PC-3 (cell line): ENCODE measurements at places on chromosomes 12 and 14.

GRCh38 chr14:34099635-34100034 is 148.8 kb upstream of the EGLN3 start:
- no peak for DNase-seq

- DNase-seq = peak; percentile 46
Observed at GRCh38 chr14:92780444-92781232, 13.5 kb upstream of the GOLGA5 start.

DNA sequence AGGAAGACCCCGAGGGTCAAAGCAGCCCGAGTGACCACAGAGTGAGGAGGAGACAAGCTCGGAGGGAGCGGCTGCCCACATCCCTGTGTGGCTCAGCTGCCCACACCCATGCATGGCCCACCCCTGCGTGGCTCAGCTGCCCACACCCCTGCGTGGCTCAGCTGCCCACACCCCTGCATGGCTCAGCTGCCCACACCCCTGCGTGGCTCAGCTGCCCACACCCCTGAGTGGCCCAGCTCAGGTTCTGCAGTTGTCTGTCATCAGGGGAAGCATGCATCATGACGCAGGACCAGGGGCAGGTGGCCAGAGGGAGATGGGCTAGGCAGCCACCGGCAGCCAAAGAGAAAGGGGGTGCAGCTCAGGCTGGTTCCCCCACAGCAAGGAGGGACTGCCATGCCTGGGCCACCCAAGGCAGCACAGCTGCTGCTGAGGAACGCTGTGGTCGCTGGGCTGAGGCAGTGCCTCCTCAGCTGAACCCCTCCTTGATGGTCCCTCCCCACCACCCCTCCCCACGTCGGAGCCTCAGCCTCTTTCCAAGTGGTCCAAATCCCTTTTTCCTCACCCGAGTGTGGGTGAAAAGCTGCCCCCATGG is 33.3 kb upstream of the NUDT14 start:
- no peak for DNase-seq

DNA sequence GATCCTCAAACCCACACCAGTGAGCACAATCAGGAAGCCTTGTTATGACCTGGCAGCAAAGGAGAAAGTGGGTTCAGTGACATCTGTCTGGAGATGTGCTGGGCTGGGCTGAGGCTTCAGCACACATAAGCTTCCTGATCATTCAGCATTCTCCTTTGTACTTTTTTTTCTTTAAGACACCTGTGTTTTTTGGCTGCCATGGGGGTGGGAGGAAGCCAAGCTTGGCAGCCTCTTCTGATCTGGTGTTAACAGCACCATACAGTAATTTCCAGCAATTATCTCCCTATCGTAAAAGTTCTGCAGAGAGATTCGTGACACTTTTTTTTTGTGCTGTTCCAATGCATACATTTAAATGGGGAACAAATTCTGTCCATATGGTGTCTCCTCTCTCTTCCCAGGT is 38.9 kb upstream of the RASSF3 start:
- DNase-seq = no peak

GRCh38 chr14:56211084-56211483 is 92.9 kb downstream of the PELI2 start:
- DNase-seq = no peak

DNA sequence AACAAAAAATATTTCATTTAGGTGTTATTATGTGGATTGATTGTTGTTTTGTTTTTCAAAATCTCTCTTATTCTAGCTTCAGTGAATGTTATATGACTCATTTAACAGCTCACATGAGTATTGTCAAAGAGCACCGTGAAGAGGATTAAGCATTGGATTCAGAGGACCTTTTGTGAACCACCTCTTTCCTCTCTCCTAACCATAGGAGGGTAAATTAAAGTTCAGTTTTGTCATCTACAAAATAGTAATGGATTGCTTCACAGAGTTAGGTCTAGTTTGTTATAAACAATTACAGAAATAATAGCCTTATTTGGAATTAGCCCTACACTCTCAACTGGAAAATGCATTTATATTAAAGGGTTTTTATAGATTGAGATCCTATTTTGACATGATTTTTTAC is 962 bp upstream of the KERA start:
- DNase-seq = no peak

DNA sequence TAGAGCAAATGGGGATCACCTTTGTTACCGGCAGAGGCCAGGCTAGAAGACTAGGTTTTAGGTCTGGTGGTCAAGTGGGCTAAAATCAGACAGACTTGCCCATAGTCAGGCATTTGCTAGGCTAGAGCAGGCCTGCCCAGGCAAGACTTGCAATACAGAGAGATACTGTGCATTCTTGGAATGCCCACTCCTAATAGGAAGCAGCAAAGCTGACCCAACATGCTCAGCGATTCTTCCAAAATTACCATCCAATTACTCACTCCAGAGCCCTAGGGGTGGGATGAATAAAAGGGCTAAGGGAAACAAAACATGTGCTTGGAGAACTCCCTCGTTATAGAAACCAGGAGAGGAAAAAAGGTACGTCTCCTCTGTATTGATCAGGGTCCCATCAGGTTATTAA is 187.8 kb upstream of the AMIGO2 start:
- DNase-seq = peak; percentile 46

DNA sequence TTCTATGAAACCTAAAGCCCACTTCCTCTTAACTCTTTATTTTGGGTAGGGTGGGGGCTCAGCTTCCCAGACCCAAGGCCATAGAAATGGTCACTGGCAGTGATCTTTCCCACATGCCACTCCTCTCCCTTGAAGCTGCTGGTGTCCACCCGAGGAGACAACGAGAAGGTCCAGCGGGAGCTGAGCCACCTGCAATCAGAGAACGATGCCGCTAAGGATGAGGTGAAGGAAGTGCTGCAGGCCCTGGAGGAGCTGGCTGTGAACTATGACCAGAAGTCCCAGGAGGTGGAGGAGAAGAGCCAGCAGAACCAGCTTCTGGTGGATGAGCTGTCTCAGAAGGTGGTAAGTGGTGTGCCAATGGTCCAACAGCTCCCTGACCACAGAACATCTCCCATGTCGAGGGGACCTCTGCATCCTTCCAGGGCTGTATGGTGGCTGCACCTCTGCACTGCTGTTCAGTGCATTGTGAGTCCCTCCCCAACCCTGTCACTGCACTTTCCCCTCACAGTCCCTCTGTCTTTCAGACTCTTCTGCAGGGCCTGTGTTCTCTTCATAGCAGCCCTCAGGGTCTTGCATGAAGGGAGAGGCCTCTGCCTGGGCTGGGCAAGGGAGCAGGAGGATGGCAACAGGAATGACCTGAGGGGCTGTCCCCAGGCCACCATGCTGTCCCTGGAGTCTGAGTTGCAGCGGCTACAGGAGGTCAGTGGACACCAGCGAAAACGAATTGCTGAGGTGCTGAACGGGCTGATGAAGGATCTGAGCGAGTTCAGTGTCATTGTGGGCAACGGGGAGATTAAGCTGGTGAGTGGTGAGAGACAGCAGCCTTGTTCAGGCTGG is 18.8 kb upstream of the PIP4K2C start:
- DNase-seq = no peak

- no peak for DNase-seq
Observed at GRCh38 chr12:75831402-75831801, 200.2 kb downstream of the PHLDA1 start.

- DNase-seq = no peak
Observed at GRCh38 chr14:71348394-71348793, 441.1 kb downstream of the PCNX1 start.

GRCh38 chr12:67077617-67078016 is 191.5 kb upstream of the CAND1 start:
- peak; percentile 88 for DNase-seq

DNA sequence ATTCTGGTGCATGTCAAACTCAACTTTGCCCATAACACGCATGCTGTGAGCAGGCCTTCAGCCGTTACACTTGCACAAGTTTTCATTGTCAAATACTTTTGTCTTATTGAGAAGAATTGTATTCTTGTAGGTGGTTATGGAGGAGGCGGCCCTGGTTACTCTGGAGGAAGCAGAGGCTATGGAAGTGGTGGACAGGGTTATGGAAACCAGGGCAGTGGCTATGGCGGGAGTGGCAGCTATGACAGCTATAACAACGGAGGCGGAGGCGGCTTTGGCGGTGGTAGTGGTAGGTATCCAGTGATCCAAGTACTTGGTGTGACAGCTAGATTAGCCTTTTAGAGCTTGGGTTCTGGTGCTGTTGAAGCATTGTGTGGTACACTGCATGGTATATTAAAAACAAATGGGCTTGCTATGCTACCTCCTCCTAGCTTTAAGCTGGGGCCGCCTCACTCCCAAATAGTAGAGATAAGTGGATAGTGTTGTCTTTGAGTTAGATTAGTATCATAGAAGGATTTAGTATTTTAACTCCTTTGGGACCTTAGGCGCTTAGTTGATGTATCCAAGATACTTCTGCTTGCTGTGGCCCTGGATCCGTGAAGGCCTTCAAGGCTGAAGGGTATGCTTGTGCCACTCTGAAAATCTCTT is 2.5 kb downstream of the HNRNPA1 start:
- DNase-seq = no peak

GRCh38 chr12:63940310-63941005 is 96.0 kb downstream of the SRGAP1 start:
- no peak for DNase-seq

GRCh38 chr14:98834119-98834518 is 437.9 kb downstream of the BCL11B start:
- DNase-seq = no peak
